Activated CD4-positive, alpha-beta T cell treated with anti-CD3 and anti-CD28 coated beads for 4 hours (primary cell): ENCODE measurements at places on chromosomes 5 and 9.

GRCh38 chr5:1521671-1522600 lies 1.8 kb downstream of the LPCAT1 start:
- no peak for DNase-seq

DNA sequence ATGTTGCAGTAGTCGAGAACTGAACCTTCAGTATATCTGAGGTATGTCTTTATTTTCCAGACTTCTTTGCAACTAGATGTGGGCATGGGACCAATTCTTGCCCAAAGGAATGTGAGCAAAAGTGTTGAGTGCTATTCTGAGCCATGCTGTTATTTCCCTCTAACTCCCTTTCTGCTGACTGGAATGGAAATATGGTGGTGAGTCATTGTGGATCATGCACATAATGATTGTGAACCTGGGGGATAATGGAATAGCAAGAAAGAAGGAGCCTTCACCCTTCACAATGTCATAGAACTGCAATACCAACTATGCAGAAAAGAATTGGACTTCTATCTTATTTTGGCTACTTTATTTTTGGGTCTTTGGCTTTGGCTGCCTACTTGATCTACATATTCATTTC lies 10.3 kb upstream of the DOCK2 start:
- no peak for DNase-seq

DNA sequence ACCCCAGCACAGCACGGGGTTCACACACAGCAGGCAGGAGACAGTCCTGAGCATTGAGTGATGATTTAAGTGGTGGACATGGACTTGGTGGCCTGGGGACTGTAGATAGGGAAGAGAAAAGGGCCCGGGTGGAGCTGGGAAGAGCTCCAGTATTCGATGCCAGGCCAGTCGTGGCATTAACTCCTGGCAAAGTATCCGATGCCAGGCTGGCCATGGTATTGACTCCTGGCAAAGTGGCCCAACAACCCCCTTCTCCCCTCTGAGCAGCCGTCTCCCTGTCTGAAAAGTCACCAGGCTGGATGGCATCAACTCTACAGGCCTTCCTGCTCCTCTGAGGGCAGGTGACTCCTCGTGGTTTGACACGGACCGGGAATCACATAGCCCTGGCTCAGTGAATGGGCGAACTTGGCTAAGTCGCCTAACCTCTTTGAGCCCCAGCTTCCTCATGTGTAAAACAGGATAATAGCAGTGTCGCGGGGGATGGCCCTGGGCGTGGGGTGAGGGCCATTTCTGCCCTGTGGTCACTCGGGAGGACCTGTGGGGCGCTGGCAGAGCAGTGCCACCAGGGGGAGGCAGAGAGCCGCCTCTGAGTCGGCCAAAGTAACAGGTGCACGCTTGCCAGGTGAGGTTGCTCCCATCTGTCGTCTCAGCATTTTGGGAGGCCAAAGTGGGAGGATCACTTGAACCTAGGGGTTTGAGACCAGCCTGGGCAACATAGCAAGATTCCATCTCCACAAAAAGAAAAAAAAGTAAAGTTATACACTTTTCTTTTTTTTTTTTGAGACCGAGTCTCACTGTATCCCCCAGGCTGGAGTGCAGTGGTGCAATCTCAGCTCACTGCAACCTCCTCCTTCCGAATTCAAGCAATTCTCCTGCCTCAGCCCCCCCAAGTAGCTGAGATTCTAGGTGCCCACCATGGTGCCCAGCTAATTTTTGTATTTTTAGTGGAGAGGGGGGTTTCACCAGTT lies 5.7 kb upstream of the SEC16A start:
- peak; percentile 69 for DNase-seq

GRCh38 chr9:117926031-117926658 lies 221.9 kb downstream of the TLR4 start:
- DNase-seq: no peak

GRCh38 chr9:4030751-4031150 lies 269.1 kb downstream of the GLIS3 start:
- no peak for DNase-seq

- no peak for DNase-seq
Measured at GRCh38 chr5:179142434-179143198, 82.4 kb downstream of the ZNF354C start.

GRCh38 chr5:37615184-37615583 lies 224.7 kb downstream of the GDNF start:
- no peak for DNase-seq

DNA sequence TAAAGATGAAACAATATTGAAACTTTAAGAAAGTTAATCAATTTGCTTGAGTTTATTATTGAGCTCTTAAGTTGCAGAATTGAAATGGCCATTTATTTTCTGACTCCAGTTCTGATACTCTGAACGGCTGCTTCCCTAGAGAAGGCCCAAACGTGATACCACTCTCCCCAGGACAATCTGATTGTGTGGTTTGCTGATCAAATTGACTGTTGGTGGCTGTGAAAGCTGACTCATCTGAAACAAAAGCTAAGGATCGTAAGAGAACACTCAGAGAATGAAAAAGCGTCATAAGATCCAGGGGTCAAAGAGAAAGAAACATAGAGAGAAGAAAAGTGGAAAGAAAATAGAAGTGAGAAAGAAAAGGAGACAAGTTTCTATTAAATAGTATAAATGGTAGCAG lies 147.2 kb downstream of the IZUMO3 start:
- no peak for DNase-seq

- DNase-seq: no peak
Measured at GRCh38 chr5:105952875-105953274, 1717.9 kb downstream of the EFNA5 start.

DNA sequence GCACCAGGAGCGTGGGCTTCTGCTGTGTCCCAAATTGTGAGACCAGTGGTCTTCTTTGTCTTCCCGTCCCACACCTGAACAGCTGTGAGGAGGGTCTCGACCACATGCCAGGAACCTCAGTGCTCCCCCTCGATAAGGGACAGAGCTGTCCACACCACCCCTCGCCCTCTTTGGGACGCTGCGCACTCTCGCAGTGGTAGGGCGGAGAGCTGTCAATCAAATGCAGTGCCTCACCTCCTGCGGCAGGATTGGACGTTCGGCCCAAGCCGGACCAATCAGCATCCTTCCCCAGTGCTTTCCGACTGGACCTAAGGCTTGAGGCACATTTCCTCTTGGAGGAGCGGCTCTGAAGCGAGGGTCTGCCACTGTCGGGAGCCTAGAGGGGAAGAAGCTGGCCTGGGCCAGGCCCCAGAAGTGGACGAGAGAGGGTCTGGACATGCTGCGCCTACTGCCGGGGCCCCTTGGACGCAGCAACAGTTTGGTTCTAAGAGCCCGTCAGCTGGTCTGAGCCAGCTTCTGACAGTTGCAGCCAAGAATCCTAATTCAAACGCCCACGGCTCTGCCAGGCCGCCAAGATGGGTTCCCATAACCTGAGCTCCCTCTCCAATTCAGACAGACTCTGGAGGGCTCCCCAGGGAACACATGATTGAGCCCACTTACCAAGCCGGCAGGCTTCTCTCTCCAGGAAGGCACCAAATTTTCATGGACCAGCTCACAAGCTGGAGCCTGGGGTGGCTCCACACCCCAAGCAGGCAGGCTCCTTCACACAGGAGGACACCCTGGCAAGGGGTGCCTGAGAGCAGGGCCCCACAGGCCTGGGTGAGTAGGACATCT lies 28.1 kb upstream of the ADAMTS2 start:
- no peak for DNase-seq

GRCh38 chr5:178533136-178533535 lies 57.1 kb downstream of the COL23A1 start:
- no peak for DNase-seq

DNA sequence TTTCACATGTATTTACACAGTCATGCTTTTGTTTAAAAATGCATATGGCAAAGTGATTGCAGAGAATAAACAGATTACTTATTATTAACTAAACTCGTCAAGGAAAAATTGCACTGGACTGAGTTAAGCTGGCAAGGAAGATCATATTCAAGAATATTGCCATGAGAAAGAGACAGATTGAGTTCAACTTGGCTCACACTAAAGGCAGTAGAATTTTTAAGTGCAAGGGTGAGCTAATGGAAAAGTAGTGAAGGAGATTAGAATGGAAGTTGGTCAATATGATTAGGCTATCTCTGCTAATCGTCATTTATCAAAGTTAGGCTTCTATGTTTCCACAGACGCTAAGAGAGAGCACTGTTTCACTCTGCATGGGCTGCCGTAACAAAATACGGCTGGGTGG lies 557.6 kb downstream of the PRR16 start:
- no peak for DNase-seq

- DNase-seq: no peak
Measured at GRCh38 chr5:138028971-138029365, 3.9 kb downstream of the FAM13B start.

DNA sequence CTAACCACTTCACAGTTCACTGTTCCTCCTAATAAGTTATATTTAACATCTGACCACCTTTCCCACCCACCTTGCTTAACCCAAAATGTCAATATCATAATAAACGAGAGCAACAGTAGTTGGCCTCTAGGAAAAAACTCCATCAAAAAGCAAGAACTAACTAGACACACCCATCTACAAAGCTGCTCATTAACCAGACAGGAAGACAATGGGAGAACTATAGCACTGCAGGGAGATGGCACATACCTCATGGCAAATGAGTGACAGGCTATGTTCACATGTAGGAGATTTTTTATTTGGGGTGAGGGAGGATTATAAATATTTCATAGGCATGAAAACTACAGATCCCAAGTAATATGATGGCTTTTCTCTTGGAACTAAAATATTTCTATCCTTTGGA lies 23.6 kb upstream of the CDK5RAP2 start:
- no peak for DNase-seq

- no peak for DNase-seq
Measured at GRCh38 chr5:159333545-159333925, 3.2 kb upstream of the IL12B start.

GRCh38 chr9:123933440-123934212 lies 3.7 kb upstream of the DENND1A start:
- no peak for DNase-seq

- DNase-seq: no peak
Measured at GRCh38 chr9:227860-228259, 13.2 kb downstream of the DOCK8 start.

DNA sequence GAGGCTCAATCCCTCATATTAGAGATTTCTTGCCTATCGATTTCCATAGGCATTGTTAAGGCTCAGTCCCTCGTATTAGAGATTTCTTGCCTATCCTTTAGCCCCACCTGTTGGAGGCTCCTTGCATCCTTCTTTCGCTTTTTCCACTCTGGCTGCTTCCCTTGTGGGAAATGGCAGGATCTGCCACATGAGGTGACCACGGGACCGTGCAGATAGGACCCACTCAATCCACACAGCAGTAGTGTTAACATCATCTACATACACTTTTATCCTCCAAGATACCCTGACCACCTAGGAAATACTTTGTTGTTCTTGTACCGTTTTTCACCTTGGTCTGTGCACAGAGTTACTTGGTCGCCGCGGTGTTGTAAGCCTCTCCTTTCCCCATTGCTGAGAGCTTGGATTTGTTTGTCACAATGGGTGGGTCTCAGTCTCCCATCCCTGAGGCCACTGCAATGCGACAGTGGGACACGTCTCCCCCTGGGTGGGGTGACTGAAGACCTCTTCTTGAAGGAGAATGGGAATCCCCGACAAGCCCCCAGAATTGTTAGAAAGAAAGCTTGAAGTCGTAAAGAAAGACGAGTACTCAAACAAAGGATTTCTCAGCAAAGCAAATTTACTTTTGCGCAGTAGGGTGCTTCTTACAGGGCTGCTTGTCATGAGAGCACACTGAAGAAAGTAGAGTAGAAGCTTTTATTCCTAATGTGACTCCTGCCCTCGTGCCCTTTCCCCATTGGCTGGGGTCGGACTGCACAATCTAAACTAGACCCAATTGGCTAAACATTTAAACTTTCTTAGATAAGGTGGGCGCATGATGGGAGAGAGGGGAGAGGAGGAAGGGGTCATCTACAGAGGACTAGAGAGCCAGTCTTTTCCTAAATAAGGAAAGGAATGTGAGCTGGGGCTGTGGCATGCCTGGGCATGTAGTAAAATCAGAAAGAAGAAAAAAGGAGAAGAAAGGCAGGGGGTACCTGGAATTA lies 19.8 kb downstream of the IFT74 start:
- DNase-seq: peak; percentile 3

DNA sequence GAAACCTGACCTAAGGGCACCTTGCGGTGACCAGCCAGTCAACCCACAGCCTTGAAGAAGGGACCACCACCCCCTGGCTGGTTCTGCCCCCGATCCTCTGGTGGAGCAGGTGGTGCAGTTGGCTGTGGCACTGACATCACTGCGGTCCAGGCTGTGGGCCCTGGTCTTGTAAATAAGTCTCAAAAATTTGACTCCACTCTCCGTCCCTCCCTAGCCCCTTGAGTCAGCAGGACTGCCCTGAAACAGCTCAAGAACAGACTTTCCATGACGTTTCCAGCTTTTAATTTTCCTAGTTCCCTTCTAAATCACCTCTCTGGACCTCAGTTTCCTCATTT lies 134.8 kb upstream of the BOD1 start:
- no peak for DNase-seq

DNA sequence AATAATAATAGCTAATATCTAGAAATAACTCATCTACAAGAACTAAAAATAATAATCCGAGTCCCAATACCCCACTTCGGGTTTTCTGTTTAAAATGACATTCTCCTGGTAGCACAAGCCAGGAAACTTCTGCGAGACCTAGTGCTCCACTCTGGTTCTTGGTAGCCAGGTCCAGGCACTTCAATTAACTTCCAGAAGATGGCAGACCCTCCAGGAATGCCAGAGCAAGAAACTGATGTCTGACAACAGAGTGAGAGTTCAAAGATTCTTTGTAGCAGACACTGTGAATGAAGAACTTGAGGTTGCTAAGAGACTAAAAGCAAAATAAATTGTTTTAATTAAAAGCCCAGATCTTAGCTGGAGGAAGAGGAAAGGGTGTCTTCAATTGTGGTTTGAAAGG lies 1963.3 kb upstream of the CDH9 start:
- DNase-seq: no peak

DNA sequence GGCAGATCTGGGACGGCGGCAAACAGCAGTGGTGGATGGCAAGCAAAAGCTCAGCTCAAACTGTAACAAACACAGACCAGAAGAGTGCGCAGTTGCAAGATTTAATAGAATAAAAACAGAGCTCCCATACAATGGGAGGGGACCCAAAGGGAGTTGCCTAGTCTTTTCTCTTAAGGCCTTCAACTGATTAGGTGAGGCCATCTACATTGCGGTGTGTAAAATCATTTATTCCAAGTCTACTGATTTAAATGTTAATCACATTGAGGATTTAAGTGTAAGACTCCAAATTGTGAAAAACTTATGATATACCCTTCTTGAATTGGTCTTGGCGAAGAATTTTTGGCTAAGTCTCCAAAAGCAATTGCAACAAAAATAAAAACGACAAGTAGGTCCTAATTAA lies 21.6 kb upstream of the C1QTNF3 start:
- no peak for DNase-seq

DNA sequence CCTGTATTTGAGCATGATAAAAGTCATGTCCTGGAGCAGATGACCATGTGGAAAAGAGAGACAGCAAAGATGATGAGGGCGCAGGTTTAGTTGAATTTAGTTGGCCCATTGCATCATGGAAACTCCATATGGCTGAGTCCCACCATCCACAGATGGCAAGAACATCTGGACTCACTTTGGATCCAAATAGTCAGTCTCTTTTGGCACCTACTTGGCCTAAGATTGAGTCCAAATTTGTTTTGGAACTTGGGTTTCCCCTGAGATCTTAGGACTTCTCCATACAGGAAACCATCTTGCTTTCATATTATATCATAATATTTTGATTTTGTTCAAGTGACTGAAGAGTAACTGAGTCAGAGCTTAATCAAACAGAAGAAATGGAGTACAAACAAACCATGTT lies 217.5 kb downstream of the DRD1 start:
- DNase-seq: no peak
